ENCODE measurements at places on chromosomes 2 and 18. TPM values are rescaled to one million over a fixed set of nuclear protein-coding genes. Genes with fewer than 3 reads are reported as not detected.

DNA sequence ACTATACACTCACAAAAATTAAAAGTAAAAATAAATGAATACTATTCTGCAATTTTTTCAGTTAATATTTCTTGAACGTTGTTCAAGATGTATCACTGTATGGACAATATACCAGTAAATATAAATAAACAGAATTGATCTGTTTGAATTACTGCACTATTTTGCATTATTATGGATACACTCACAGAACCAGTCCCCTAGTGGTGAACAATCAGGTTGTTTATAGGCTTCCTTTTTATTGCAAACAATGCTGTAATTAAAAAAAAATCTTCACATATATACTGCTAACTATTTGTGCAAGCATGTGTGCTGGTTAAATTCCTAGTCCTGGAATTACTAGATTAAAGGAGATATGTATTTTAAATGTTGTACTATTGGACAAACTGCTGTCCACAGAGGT lies 306.0 kb downstream of the FBXO15 start:
- H3K27me3 ChIP-seq: no peaks in the 10 kb centered on the region
- no peak overlapping the region for H3K27ac ChIP-seq
- H3K4me1 ChIP-seq: peaks cover 2% of the 10 kb centered on the region
- no peak for DNase-seq
- no peak overlapping the region for H3K4me3 ChIP-seq

- no peak overlapping the region for H3K4me3 ChIP-seq
- H3K36me3 ChIP-seq: no peaks in the 10 kb centered on the region
- H3K27ac ChIP-seq: no peak overlapping the region
- DNase-seq: no peak
- peaks cover 12% of the 10 kb centered on the region for H3K4me1 ChIP-seq
These were observed 64.7 kb upstream of the SERTAD2 start for GRCh38 chr2:64718250-64718885.

GRCh38 chr2:107775211-107775610 lies 51.5 kb upstream of the RGPD4 start:
- no peak overlapping the region for H3K4me3 ChIP-seq
- no peaks in the 10 kb centered on the region for H3K36me3 ChIP-seq
- H3K4me1 ChIP-seq: no peaks in the 10 kb centered on the region
- no peaks in the 10 kb centered on the region for H3K27me3 ChIP-seq

GRCh38 chr2:8996006-8996405 lies 7.5 kb downstream of the MBOAT2 start:
- H3K27ac ChIP-seq: no peak overlapping the region
- H3K4me3 ChIP-seq: no peak overlapping the region
- no peaks in the 10 kb centered on the region for H3K36me3 ChIP-seq
- peaks cover 7% of the 10 kb centered on the region for H3K4me1 ChIP-seq
- peaks cover 18% of the 10 kb centered on the region for H3K27me3 ChIP-seq

The ASXL2 gene
- total RNA-seq: 57.4 TPM

- peaks cover 48% of the 10 kb centered on the region for H3K4me1 ChIP-seq
- H3K27ac ChIP-seq: no peak overlapping the region
These were observed 68.7 kb downstream of the NCK2 start for GRCh38 chr2:105813405-105813804.

DNA sequence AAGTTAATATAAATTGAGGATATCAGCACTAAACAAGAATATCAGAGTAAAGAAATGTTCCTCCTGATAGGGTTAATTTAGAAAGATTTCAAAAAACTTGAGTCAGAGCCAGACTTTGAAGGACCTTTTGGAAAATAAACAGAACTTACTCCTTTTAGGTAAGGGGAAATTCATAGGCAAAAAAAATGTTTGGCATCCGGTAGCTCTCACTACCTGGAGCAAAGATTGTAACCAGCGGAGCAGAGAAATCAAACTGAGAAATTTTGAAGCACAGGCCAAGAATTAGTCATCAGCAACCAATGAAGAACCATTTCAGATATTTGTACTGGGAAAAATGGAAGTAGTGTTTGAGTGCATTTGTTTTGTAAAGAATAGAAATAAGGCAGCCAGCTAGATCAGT lies 113.0 kb downstream of the ICA1L start:
- no peaks in the 10 kb centered on the region for H3K27me3 ChIP-seq
- H3K4me3 ChIP-seq: no peak overlapping the region
- DNase-seq: no peak
- H3K27ac ChIP-seq: no peak overlapping the region
- H3K4me1 ChIP-seq: peaks cover 26% of the 10 kb centered on the region

DNA sequence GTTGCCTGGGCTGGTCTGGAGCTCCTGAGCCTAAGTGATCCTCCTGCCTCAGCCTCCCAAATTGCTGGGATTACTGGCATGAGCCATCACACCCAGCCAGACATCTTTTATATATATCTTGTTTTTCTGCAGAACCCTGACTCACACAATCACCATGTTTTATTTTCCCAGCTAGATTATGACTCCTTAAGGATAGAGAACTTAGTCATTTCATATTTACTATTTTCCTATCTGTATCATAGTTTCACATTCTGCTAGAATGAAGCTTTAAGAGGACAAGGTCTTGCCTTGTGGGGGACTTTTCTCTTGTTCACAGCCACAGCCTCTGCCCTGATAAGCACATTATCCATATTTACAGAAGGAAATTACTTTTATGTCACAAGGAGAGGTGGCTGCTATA lies 73.9 kb downstream of the LBH start:
- H3K4me1 ChIP-seq: peaks cover 11% of the 10 kb centered on the region
- peaks cover 5% of the 10 kb centered on the region for H3K36me3 ChIP-seq
- H3K27me3 ChIP-seq: no peaks in the 10 kb centered on the region
- H3K27ac ChIP-seq: peak overlapping the region; percentile 73
- DNase-seq: no peak
- H3K4me3 ChIP-seq: no peak overlapping the region

The SYT4 gene
- total RNA-seq: not detected

DNA sequence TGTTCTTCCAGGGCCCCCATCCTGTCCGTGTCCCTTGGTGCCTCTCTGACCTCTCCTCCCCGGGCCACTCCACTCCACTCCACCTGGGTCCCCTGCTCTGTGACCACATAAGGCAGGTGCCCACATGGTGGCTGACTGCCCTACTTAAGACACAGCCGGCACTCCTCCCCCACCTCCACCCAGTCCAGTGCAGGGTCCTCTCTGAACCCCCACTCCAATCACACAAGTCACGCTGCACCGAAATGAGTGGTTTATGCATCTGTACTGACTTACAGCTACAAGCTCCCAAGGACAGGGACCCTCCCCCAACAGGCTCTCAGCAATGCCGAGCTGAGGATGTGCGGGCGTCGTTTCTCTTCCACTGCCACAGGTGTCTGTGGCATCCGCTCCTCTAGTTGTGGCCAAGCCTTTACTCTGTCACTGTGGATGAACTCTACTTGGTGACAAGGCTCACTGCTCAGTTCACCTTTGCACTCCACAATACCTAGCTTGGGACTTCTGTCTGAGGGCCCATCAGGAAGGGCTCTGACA lies 48.3 kb downstream of the TFCP2L1 start:
- no peaks in the 10 kb centered on the region for H3K36me3 ChIP-seq
- no peak for DNase-seq
- no peak overlapping the region for H3K27ac ChIP-seq
- H3K4me1 ChIP-seq: no peaks in the 10 kb centered on the region
- no peaks in the 10 kb centered on the region for H3K27me3 ChIP-seq
- H3K4me3 ChIP-seq: no peak overlapping the region
